NCI-H1694 treated with DMSO at 0.1 percent for 48 hours (cell line): ENCODE measurements at places on chromosomes 2 and 18.

DNA sequence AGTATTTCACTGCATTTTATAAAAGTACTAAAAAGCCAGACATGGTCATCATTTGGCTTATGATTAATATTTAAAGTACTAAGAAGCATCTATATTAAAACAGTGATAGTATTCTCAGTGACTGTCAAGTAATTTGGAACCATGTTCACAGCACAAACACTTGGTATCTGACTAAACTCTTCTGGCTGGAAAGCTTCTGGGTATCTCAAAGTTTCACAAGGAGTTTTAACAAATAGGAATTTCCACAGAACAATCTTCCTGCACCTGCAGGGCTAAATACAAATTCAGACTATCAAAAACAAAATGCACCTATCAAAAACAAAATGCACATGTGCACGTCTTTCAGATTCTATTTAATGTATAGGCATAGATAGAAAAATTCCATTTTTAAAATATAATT is 158.8 kb downstream of the L3MBTL4 start:
- DNase-seq = no peak

GRCh38 chr2:214737188-214737587 is 72.3 kb downstream of the BARD1 start:
- no peak for DNase-seq

DNA sequence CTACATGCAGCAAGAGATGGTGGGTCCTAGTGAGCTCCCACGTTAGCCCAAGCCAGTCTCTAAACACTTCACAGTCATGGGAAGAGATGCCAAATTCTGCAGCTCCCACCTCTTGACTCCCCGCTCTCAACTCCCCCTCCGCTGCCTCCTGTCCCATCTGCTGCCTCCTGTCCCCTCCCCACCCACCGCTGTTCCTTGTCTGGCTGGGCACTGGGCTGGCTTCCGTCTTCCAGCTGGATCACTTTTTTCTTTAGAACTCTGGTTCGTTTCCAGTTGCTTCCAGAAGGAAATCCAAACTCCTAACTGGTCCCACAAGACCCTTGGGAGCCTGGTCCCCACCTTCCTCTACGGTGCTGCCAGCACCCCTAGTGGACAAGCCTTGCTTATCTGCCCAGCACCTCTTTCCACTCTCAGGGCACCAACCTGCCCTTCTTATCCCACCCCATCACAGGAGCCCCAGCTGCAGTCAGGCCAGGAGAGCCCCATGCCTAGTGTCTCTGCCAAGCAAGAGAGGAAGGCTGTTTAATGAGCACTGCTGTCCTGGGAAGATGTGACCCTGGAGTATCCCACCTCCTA is 12.1 kb upstream of the TWIST2 start:
- peak; percentile 26 for DNase-seq

GRCh38 chr2:230496891-230497290 is 80.9 kb downstream of the SP100 start:
- DNase-seq = no peak

GRCh38 chr18:75455249-75456198 is 28.0 kb upstream of the SMIM21 start:
- DNase-seq = no peak

- DNase-seq = no peak
Measured at GRCh38 chr18:55489034-55489986, 98.7 kb downstream of the TCF4 start.

DNA sequence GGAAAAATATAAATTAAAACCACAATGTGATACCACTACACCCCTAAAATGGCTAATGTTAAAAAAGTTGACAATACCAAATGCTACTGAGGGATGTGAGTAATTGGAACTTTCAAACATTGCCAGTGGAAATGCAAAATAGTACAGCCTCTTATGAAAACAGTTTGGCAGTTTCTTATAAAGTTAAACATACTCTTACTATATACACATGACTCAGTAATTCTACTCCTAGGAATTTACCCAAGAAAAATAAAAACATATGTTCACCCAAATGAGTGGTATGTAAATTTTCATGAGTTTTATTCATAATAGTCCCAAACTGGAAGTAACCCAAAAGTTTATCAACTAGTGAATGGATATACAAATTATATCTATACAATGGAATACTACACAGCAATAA is 228.0 kb downstream of the CYP26B1 start:
- no peak for DNase-seq

- peak; percentile 14 for DNase-seq
Measured at GRCh38 chr18:4068552-4069158, 386.5 kb downstream of the DLGAP1 start.

GRCh38 chr2:218782528-218782844 is 539 bp downstream of the CYP27A1 start:
- DNase-seq = no peak

DNA sequence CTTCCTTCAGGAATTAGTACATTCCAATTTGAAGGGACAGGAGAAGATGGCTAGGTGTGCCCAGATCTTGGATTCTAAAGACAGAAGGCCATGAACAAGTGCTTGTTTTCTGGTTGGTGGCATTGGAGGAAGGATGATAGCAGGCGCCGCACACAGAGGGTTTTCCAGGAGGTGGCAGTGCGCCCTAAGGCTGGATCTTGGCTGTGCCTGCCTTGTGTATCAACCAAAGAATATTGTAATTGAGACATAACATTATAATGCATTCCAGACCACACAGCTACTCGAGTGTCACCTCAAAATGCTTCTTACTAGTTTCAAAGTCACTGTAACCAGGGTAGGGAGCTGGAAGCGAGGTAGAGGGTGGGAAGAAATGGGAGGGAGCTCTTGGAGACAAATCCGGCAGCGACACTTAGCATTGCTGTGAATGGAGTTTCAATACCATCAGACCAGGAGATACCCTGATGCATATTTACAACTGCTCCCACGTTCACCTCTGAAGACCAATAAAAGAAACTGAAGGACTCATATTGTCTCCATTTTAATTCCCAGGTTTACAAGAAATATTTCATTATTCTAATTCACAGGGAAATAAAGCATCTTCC is 42.5 kb downstream of the CPO start:
- DNase-seq = peak; percentile 93

DNA sequence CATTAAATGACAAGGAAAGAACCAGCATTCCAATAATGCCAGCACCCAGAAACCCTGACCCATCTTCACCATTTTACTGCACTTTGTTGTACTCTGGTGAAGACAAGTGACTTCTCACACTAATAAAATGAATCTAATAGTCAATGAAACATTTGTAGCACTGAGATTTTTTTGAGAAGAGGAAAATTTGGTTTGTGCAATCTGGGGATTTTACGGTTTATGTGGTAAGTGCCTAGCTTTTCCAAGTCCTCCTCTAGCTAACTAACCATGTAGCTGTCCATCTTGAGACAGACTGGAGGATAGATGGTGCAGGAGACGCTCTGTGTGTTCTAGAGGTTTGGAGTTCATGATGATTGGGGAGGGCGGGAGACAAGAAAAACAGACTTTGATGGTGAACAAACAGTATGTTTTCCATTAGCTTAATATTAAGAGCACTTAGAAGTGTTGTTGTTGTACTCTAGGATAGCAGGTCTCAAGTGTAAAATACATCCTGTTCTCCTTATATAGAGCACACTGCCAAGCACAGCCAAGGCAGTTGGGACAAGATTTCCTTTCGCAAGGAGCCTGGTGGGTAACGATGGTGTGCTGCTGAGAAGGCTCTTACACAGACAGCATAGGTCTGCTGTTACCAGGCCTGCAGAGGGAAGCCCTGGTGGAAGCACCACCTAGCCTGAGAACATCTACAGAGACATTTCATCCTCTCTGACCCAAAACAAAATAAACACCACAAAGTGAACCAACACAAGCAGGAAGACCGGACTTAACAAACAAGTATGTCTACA is 83.7 kb downstream of the BCL11A start:
- no peak for DNase-seq

- no peak for DNase-seq
Measured at GRCh38 chr18:29083545-29083944, 906.6 kb upstream of the CDH2 start.

- DNase-seq = no peak
Measured at GRCh38 chr2:86297382-86298147, 39.9 kb downstream of the REEP1 start.

- no peak for DNase-seq
Measured at GRCh38 chr18:58649966-58650816, 21.1 kb upstream of the MALT1 start.

GRCh38 chr18:32389191-32389590 is 81.5 kb downstream of the GAREM1 start:
- no peak for DNase-seq

DNA sequence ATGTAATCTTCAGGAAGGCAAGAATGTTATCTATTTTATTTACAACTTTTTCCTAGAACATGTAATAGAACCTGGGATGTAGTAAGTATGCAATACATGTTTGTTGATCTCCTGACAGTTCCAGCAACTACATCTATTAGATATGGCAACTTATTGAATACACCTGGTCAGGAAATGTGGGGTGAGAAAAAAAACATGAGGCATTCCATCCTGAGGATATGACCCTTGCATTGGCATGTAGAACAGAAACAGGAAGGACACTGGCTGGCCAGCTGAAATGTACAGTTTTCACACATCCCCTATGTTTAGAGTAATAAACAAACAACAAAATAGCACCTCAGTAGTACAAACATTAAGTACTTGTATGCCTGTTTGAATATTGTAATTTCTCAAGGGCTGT is 272.6 kb upstream of the NT5C1B start:
- DNase-seq = no peak

DNA sequence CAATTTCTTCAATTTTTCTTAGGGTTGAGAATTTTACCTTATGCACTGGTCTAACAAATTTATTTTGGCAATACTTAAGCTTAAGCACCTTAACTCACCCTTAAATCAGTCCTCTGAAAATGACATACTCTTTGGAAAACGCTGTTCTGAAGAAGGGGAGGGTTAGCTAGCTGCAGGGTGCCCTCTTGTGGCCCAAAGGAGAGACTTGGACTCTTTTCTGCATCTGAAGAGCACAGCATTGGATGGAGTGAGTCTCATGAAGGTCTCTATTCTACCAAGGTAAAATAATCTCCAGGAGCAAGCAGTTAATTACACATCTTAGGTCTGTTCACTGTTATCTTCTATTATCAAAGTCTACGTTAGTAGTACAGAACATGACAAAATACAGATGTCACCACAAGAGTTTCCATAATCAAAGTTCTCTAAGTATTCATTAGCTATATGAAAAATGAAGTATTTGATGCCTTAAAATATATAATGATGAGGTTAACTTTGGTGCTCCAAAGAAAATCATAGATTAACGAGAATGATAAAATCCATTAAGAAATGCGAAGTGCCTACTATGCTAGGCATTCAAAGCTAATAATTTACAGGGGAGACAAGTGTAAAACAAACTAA is 24.4 kb downstream of the PUM2 start:
- peak; percentile 78 for DNase-seq

GRCh38 chr2:127641133-127641532 is 4.8 kb upstream of the GPR17 start:
- DNase-seq = no peak

DNA sequence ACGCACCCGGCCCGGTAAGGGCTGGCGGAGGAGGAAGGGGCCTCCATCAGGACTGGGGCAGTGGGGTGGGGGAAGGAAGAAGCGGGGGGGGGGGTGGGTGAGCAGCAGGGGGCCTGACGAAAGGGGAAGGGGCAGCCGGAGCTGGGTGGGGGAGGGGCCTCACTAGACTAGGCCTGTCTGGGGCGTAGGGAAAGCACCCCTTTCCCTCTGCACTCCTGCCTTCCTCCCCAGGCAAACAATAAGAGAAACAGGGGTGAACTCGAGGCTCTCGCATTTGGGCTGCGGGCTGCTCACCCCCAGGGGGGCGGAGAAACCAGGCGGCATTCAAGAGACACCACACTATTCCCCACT is 82.7 kb upstream of the POMC start:
- no peak for DNase-seq

- no peak for DNase-seq
Measured at GRCh38 chr18:12828116-12829051, 55.7 kb downstream of the PTPN2 start.

DNA sequence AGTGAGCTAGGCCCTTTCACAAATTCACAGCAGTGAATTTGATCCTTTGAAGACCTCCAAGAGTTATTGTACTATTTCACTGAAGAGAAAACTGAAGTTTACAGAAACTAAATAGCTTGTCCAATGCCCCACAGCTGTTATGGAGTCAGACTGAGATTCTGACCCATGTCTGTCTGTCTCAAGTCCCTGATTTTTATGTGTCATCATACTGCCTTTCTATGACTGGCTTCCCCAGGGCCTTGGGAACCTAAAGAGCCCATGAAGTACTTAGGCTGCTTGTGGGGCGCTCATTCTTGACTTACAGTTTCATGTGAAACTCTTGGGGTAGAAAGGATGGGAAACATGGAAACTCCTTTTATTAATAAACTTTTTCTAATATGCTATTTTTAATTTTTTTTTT is 107.7 kb downstream of the ATL2 start:
- no peak for DNase-seq

- no peak for DNase-seq
Measured at GRCh38 chr2:68931149-68931711, 21.5 kb downstream of the GKN2 start.

DNA sequence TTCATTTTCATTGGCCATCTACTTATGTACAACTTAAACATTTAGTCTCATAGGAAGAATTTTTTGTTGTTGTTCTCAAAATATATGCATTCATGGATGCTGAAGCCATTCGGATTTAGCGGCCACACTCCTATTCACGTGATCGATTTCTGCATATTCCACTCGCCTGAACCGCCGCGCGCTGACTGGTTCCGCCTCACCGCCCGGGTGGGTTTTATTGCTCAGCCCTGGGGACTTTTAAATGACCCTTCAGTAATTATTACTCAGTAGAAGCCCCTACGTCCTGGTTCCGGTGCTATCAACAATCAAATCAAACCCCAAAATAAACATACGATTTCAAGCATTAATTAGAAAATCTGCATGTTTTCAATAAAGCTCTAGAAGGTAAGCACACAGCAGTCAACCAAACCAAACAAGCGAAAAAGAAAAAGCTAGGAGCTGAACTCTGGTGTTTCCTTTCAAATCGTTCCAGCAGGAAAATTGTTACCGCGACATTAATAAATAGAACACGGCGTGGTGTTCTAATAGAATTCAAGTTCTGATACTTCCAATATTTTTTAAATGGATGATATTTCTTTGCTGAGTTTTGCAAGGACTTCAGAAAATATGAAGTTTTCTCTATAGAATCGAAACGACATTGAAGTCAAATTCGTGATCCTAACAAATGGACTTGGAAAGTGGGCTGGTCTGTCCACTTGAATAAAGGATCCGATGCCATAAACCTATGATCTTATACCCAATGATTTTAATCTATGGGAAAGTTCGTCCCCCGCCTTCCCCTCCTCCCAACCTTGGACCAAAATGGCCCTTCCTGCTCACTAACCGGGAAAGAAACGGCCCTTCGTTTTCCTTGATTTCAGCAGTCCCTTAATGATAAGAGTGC is 9.3 kb downstream of the PAX3 start:
- no peak for DNase-seq

DNA sequence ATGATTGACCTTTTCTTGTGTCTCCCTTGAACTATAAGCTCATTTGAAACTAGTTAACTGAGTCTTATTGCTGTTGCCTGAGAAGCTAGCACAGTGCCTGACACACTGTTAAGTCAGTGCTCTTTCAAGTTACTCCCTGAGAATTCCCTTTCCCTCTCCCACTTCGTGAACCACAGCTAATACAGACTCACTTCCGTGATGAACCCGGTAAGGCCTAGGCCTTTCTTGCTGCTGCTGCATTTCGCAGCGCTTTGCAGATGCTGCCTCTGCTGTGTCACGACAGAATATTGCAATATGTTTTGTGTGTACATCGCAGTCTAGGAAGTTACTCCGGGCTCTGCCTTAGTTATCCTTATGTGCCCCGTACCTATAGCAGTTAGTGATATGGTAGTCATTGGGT is 42.8 kb downstream of the LIMS1 start:
- DNase-seq = no peak
